Lower lobe of right lung (tissue), 2 donors: ENCODE measurements at places on chromosomes 5 and 9. TPM values are rescaled to one million over a fixed set of nuclear protein-coding genes. Genes with fewer than 3 reads are reported as not detected.

DNA sequence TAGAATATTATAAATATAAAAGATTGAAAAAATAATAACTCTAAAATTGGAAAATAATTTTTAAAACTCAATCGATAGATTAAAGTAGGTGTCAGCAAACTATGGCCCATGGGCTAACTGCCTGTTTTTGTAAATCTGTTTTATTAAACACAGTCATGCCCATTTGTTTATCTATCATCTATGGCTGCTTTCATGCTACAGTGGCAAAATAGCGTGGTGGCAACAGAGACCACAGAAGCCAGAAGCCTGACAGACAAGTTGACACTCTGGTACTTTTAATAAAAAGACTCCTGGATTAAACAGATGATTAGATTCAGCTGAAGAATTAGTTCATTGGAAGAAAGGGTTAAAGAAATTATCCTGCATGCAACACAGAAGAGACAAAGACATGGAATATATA lies 400.7 kb upstream of the RORB start:
- H3K4me3 ChIP-seq = no peak overlapping the region
- H3K27ac ChIP-seq = no peak overlapping the region
- H3K4me1 ChIP-seq = no peaks in the 10 kb centered on the region
- no peaks in the 10 kb centered on the region for H3K36me3 ChIP-seq

GRCh38 chr9:4678679-4679267 lies 596 bp upstream of the CDC37L1 start:
- peaks cover 21% of the 10 kb centered on the region for H3K4me1 ChIP-seq
- H3K27me3 ChIP-seq = no peaks in the 10 kb centered on the region
- peak overlapping the region; percentile 96 for H3K27ac ChIP-seq
- H3K36me3 ChIP-seq = no peaks in the 10 kb centered on the region

DNA sequence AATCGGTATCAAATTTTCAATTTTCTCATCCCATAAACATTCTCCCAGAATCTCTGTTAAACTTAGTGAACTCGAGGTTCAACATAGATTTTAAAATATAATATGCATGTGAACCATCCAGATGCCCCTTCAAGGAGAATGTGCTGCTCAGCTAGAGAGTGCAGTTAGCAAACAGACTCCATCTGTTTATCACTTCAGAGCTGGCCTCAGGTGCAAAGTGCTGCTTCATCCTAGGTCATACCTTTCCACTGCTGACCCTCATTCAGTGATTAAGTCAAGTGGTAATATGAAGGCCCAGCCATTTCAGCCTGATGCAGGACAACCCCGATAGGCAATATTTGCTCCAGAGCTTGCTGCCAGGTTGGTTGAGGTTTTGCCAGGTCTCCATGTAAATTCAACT lies 339.0 kb upstream of the POU5F2 start:
- no peak overlapping the region for H3K4me3 ChIP-seq
- H3K27ac ChIP-seq = no peak overlapping the region
- DNase-seq = no peak
- H3K4me1 ChIP-seq = no peaks in the 10 kb centered on the region
- no peaks in the 10 kb centered on the region for H3K27me3 ChIP-seq

DNA sequence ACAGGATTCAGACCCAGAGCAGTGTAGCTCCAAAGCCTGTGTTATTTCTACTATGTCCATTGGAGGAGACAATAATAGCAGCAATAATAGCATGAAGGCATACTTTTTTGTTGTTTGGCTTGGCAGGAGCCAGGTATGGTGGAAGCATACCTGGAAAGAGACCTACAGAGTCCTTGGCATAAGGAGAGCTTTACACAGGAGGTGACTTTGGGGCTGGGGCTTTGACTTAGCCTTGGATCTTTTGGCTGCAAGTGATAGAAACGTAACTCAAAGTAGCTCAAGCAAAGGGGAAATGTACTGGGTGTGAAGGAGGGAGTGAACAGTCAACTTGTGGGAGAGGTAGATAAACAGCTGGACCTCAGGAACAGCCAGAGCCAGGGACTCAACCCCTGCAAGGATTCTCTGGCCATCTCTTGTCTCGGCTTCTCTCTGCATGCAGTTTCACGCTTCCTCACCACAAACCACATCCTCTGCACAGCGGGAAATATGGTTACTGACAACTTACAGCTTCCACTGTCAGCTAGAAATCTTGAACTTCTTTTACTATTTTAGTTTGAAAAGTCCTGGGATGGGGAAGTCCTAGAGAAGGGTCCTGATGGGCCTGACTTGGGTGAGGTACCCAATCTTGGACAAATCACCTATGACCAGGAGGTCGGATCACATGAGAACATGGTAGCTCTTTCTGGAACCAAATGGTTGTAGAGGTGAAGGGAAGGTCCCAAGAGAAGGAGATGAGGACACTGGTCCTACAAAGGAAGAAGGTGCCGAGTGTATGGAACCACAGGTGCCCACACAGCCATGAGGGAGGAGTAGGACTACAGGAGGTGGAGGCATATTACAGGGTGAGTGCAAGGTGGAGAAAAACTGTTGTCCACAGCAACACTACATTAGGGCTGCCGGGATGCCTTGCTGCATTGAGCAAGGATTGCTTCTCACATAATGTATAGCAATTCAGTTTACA lies 47.0 kb upstream of the TGFBR1 start:
- no peak overlapping the region for H3K4me3 ChIP-seq
- peak overlapping the region; percentile 69 for H3K27ac ChIP-seq
- no peaks in the 10 kb centered on the region for H3K36me3 ChIP-seq
- H3K4me1 ChIP-seq = peaks cover 40% of the 10 kb centered on the region

GRCh38 chr9:859251-859650 lies 17.8 kb downstream of the DMRT1 start:
- H3K4me3 ChIP-seq = no peak overlapping the region
- no peak overlapping the region for H3K27ac ChIP-seq
- no peak for DNase-seq

DNA sequence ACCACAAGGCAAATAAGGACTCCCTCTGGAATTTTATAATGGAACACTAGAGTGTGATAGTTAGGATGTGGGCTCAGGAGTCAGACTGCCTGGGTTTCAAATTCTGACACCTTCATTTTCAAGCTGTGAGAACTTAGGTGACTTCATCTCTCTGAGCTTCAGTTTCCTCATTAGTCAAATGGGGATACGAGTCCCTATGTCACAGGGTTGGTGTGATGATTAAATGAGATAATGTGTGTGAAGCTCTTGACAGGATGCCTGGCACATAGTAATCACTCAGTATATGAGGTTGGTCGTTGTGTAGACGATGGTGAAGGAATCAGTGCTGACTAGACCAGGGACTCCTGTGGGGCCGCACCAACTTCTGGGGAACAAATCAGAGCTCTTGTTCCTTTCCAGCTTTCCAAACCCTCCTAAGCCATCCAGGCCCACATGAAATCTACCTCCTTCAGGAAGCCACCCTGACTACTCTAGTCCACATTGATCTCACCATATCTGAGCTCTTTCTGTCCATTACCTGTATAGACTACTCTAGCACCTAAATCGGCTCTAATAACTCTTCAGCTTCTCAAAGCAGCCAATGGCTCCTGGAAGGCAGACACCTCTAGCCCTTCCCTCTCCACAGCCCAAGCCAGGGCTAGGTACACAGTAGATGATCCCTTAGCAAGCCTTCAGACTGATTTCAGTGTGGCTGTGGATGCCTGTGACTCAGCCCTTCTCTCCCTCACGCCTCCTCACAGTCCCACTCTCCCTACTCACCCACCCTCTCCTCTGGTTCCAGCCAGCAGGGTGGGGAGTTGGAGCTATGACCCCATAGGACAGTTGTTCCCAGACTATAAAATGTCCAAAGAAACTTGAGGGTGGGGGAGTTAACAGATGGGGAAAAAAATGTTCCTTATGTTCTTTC lies 2.5 kb upstream of the TCF7 start:
- H3K4me1 ChIP-seq = peaks cover 18% of the 10 kb centered on the region
- H3K27me3 ChIP-seq = peaks cover 10% of the 10 kb centered on the region
- H3K36me3 ChIP-seq = no peaks in the 10 kb centered on the region
- no peak overlapping the region for H3K27ac ChIP-seq

GRCh38 chr9:121676926-121677325 lies 25.5 kb downstream of the DAB2IP start:
- peaks cover 7% of the 10 kb centered on the region for H3K36me3 ChIP-seq
- H3K4me1 ChIP-seq = peaks cover 7% of the 10 kb centered on the region
- no peaks in the 10 kb centered on the region for H3K27me3 ChIP-seq
- DNase-seq = peak; percentile 16
- no peak overlapping the region for H3K4me3 ChIP-seq

- peaks cover 10% of the 10 kb centered on the region for H3K4me1 ChIP-seq
- H3K4me3 ChIP-seq = no peak overlapping the region
- no peak for DNase-seq
- H3K27me3 ChIP-seq = no peaks in the 10 kb centered on the region
- H3K36me3 ChIP-seq = no peaks in the 10 kb centered on the region
Observed at GRCh38 chr5:139971202-139971725, 71.8 kb downstream of the NRG2 start.

- H3K27ac ChIP-seq = peak overlapping the region; percentile 53
- no peak for DNase-seq
- H3K4me3 ChIP-seq = peak overlapping the region; percentile 62
Observed at GRCh38 chr9:125142560-125143376, 560 bp downstream of the SCAI start.

DNA sequence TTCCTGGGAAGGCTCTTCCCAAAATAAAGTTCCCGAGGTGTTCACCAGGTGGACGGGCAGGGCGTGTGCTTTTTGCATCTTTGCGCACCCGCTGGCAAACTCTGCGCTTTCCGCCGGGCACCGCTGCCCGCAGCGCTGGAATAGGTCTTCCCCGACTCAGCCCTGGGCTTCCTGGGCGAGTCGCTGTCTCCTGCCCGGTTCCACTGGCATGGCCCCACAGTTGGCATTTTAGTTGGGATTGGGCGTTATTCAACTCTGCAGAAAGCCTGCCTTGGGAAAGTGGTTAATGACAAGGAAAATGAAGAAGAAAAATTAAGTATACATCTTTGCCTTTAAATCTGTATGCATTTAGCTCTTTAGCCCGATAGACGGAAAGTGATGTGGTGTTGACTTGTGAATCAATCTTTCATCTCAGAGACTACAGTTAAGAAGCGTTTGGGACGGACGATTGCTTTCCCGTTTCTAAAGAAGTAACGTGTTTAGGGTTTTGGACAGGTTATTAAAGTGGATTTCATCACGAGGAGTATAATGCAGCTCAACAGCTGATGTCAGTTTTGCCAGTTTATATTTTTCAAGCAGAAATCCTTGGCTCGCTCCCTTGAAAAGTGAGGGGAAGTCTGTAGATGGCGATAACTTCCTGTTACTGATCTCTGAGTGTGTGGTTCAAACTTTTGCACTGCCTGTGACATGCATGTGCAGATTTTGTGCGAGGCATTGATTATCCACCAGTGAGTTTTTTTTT lies 946 bp downstream of the ADCY2 start:
- H3K36me3 ChIP-seq = no peaks in the 10 kb centered on the region
- peak overlapping the region; percentile 43 for H3K4me3 ChIP-seq
- DNase-seq = no peak
- no peak overlapping the region for H3K27ac ChIP-seq

DNA sequence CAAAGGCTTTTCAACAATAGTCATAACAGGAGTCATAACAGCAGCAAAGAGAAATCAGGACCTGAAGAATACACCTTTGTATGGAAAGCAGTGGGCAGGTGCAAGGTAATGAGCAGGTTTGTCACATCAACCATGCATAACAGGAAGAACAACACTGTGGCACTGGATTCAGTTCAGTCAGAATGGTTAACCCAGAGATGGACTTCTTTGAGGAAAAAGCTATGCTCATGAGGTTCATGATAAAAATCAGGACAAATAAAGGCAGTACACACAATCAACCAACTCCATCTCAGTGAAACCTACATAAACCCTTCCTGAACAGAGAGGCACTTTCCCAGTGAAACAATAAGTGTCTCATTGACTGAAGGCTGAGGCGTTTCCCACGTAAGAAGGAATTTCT lies 27.0 kb downstream of the ABITRAM start:
- no peak for DNase-seq
- peaks cover 3% of the 10 kb centered on the region for H3K36me3 ChIP-seq
- no peaks in the 10 kb centered on the region for H3K27me3 ChIP-seq
- H3K4me1 ChIP-seq = peaks cover 4% of the 10 kb centered on the region
- H3K27ac ChIP-seq = no peak overlapping the region
- no peak overlapping the region for H3K4me3 ChIP-seq

DNA sequence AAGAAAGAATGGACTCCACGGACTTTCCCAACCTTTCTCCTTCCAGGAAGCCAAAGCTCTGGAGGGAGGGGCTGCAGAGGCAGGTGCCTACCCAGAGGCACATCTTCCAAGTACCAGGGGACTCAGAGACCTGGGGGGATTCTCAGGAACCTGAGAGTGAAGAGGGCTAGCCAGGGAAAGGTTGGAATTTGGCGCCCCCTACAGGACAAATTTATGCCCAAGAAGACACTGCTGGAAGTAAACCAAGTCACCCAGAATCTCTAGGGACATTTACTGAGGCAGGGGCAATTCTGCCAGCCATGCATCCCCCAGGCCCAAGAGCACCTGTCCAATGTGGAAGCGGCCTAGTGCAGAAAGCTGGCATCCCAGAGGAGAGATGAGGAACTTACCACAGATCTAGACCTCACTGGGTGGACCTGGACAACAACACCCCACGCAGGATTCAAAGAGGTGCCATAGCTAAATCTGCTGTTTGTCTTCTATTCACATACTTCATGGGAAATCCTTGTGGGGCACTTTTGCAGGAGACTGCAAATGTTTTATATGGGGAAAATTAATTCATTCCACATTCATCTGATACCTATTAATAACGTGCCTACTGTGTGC lies 25.9 kb upstream of the IDNK start:
- H3K4me1 ChIP-seq = no peaks in the 10 kb centered on the region
- H3K27me3 ChIP-seq = no peaks in the 10 kb centered on the region
- no peak for DNase-seq
- no peaks in the 10 kb centered on the region for H3K36me3 ChIP-seq

DNA sequence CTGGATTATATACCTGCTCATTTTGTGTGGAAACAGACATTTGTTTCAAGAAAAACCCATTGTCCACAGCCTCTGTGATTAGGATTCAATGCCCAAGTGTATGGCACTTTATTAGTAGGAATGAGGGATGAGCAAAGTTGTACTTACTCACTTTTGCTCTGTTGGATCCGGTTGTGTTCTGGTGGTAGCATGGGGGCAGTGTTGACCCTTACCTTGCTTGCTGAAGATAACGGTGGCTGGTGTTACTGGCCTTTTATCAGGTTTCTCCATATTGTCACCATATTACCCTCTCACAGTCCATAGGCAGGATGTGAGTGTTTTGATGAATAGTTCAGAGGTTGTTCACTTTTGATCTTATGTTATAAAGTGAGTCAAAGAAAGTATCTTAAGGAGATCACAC lies 42.7 kb upstream of the NUDT12 start:
- no peak for DNase-seq
- H3K4me3 ChIP-seq = no peak overlapping the region
- H3K27ac ChIP-seq = no peak overlapping the region
- H3K4me1 ChIP-seq = no peaks in the 10 kb centered on the region
- no peaks in the 10 kb centered on the region for H3K36me3 ChIP-seq

GRCh38 chr5:157690690-157691433 lies 19.5 kb downstream of the C5orf52 start:
- no peak overlapping the region for H3K4me3 ChIP-seq
- peaks cover 4% of the 10 kb centered on the region for H3K27me3 ChIP-seq
- H3K36me3 ChIP-seq = no peaks in the 10 kb centered on the region
- no peak overlapping the region for H3K27ac ChIP-seq

GRCh38 chr9:89278997-89279739 lies 31.8 kb upstream of the CKS2 start:
- H3K27ac ChIP-seq = no peak overlapping the region
- H3K4me3 ChIP-seq = no peak overlapping the region
- no peaks in the 10 kb centered on the region for H3K4me1 ChIP-seq
- H3K27me3 ChIP-seq = no peaks in the 10 kb centered on the region
- no peak for DNase-seq

The FAM120AOS gene
- 45.0 TPM for total RNA-seq

The POLR1E gene
- 17.3 TPM for total RNA-seq

The ADGRV1 gene
- 49.7 TPM for total RNA-seq

The RALGDS gene
- 71.1 TPM for total RNA-seq

The GRIA1 gene
- total RNA-seq = 10.3 TPM

The PCDHB13 gene
- 2.9 TPM for total RNA-seq

The SPATA31D4 gene
- not detected for total RNA-seq

The FBXW5 gene
- total RNA-seq = 83.2 TPM

The TNFSF15 gene
- total RNA-seq = 5.2 TPM

The KCNV2 gene
- not detected for total RNA-seq
